ENCODE measurements at places on chromosomes 1 and 21.
A peak's percentile ranks its signal among the peaks of the same experiment; 100 is the strongest.

DNA sequence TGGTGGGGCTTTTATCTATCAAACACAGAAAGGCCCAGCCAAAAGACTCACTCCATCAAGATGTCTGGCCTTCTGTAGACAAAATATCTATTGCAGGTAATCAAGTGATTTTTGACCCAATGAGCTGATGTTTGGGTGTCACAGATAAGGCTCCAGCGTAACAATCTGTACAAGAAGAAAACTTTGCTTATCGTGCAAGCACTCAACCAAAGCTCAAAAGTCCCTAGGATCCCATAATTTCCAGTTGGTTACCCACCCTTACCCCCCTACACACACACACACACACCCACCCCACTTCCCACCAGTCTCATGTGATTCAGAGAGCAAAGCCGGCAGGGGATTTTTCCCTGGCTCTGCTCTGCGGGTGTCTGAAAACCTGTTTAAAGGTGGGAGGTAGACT, 5.8 kb downstream of the ITPKB start:
- no peak for DNase-seq
- no peak overlapping the region for H3K4me3 ChIP-seq
- no peaks in the 10 kb centered on the region for H3K36me3 ChIP-seq
- H3K27me3 ChIP-seq: no peaks in the 10 kb centered on the region
- H3K4me1 ChIP-seq: peaks cover 7% of the 10 kb centered on the region

DNA sequence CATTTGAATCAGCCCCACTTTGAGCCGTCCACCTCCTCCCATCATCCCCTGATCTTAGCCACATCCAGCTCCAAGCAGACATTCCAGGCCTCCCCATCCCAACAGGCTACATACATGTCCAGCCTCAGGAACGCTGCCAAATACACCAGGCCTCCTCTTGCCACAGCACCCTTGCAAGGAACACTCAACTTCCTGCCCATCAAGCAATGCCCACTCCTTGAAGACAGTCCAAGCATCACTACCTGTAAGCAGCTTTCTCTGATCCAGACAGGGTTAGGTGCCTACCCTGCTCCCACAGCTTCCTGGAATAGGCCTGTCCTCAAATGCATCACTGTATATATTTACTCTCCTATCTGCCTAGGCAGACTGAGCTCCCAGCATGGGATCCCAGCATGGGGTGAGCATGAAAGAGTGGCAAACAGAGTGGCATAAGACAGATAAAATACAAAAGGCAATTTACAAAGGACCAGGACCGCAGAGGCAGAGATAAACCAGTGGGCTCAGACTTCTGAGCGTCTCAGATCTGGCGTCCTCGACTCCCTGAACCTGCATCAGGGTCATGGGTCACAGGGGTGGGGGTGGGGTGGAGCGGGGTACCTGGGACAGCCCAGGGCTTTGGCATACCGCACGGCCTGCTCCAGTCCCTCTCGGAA, 816 bp downstream of the HYI start:
- peaks cover 4% of the 10 kb centered on the region for H3K36me3 ChIP-seq
- no peaks in the 10 kb centered on the region for H3K27me3 ChIP-seq
- H3K4me1 ChIP-seq: peaks cover 15% of the 10 kb centered on the region
- no peak overlapping the region for H3K4me3 ChIP-seq

DNA sequence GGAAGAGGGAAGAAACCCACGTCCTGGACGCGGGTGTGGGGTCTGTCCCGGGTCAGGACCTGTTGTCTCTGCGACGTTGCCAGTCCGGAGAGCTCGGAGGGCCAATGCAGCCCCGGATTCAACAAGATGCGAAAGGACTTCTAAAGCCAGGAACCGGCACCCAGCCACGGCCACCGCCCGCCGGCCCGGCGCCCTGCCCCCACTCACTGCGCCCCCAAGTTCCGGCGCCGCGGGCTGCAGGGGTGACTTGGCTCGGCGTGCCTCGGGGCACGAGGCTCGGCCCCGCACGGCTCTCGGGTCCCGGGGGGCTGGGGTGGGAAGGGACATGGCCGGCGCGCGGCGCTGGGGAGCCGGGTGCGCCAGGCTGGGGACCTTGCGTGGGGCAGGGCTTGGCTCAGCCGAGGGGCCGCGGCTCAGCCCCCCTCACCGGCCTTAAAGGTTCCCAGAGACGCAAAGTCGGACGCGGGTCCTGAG, 51.8 kb upstream of the H6PD start:
- peak overlapping the region; percentile 77 for H3K27ac ChIP-seq
- H3K36me3 ChIP-seq: peaks cover 5% of the 10 kb centered on the region

- H3K36me3 ChIP-seq: no peaks in the 10 kb centered on the region
- no peak for DNase-seq
- no peak overlapping the region for H3K27ac ChIP-seq
- no peaks in the 10 kb centered on the region for H3K4me1 ChIP-seq
These were observed 64.7 kb downstream of the KCND3 start for GRCh38 chr1:111924786-111925185.

DNA sequence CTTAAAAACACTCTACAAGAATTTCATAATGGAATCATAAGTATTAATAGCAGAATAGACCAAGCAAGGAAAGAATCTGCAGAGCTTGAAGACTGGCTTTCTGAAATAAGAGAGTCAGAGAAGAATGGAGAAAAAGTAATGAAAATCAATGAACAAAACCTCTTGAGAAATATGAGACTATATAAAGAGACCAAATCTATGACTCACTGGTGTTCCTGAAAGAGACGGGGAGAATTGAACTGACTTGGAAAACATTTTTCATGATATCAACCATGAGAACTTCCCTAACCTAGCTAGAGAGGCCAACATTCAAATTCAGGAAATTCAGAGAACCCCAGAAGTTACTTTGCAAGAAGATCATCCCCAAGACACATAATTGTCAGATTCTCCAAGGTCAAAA, 85.6 kb downstream of the GDAP2 start:
- no peak overlapping the region for H3K27ac ChIP-seq
- no peak for DNase-seq
- no peaks in the 10 kb centered on the region for H3K27me3 ChIP-seq

DNA sequence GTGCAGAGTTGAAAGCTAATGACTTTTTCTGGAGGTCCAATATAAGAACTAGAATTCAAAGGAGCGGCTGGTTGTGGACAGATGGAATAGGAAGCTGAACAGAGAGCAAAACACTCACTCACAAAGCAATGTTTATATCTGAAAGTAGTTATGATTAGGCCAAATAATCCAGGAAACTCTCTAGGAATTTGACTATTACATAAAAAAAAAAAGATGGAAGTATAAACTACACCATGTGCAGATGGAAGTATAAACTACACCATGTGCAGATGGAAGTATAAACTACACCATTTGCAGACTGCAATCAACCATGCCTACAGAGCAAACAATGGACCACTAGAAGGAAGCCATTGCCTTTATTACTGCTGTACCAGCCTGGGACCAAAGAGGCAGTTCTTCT, 771.1 kb downstream of the BRINP3 start:
- H3K4me3 ChIP-seq: no peak overlapping the region
- no peak overlapping the region for H3K27ac ChIP-seq
- no peaks in the 10 kb centered on the region for H3K27me3 ChIP-seq
- no peak for DNase-seq
- no peaks in the 10 kb centered on the region for H3K4me1 ChIP-seq

DNA sequence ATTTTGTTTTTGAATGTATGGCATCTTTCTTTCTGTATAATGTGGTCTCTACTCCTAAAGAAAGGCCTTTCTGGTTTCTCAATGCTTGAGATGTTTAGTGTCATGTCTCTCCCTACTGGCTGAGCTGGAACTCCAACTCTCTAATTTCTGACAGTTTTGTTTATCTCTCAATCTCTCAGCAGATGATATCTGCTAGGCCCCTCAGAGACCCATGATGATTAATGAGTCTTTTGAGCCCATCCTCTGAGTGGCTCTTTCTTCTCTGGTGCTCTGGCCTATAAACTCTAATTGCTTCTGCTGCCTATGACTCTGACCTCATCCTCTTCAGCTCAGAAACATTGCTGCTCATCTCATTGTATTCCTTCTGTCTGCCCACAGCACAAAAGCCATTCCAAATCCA, 46.6 kb downstream of the CRB1 start:
- no peak overlapping the region for H3K27ac ChIP-seq
- no peaks in the 10 kb centered on the region for H3K36me3 ChIP-seq
- no peak for DNase-seq

GRCh38 chr1:7497107-7497637, 273.9 kb upstream of the VAMP3 start:
- no peaks in the 10 kb centered on the region for H3K36me3 ChIP-seq
- DNase-seq: no peak
- H3K4me3 ChIP-seq: no peak overlapping the region
- no peaks in the 10 kb centered on the region for H3K27me3 ChIP-seq

DNA sequence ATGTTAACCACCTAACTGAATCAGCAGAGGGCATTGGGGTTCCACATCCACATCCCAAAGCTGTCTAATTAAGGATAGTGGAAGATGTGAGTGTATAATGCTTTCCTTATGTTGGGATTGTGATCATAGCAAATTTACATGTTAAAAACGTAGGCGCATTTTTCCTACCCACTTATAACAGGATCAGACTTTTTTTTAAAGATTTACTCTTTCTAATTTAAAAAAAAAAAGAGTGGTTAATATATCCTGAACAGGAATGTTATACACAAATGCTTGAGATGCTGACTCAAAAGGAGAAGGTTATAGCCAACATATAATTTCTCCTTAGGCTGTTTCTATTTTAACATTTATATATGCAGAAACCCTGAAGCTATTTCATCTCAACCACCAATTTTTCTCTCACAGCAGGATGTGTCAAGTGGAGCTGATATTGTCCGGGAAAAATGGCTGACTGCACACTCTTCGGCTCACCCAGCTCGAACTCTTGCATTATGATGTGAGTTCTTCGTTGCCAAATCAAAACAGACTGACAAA, 40.3 kb downstream of the RGS5 start:
- peaks cover 58% of the 10 kb centered on the region for H3K4me1 ChIP-seq
- no peaks in the 10 kb centered on the region for H3K27me3 ChIP-seq
- no peak for DNase-seq

- H3K27ac ChIP-seq: no peak overlapping the region
- H3K27me3 ChIP-seq: no peaks in the 10 kb centered on the region
- no peak for DNase-seq
- no peaks in the 10 kb centered on the region for H3K36me3 ChIP-seq
These were observed 39.0 kb upstream of the CASZ1 start for GRCh38 chr1:10835421-10835820.

DNA sequence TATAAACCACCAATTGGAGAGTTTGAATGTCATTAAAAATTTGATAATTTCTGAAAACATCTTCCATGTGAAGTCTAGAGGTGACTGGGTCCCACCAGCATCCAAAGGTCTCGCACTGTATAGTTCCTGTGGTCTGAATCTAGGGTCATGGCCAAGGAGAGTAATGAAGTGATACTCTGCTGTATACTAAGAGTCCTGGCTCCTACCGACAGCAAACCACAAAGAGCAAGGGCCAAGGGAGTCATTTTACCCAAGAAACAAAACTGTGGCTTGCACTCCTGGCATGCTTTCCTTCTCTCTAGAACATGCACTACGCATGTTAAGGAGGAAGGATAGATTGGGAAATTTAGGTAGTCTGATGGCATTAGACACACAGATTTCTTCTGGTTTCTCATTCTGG, 115.6 kb downstream of the BRINP2 start:
- H3K27me3 ChIP-seq: no peaks in the 10 kb centered on the region
- no peak overlapping the region for H3K4me3 ChIP-seq
- H3K4me1 ChIP-seq: no peaks in the 10 kb centered on the region
- no peak overlapping the region for H3K27ac ChIP-seq

DNA sequence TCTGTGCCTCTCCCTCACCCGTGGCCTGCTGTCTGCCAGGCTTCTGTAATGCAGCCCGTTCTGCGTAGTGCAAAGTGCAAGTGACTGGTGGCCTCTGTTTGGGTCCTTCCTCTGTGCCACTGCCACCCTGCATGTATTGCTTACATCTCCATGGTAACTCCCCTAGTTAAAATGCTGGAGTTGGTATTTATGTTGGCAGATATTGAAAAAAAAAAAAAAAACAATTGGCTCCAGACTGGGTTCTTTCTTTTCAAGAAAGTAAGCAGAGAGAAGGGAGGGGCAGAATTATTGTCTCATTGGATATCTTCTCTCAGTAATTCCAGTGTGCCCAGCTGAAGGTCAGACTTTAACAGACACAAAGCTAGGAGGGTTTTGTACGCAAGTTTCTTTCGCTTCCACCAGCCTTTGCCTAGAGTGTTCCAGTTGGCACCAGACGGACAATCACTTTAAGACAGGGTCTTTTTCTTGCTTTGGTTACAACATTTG, 242.3 kb downstream of the PBX1 start:
- peaks cover 4% of the 10 kb centered on the region for H3K36me3 ChIP-seq
- peaks cover 6% of the 10 kb centered on the region for H3K4me1 ChIP-seq
- H3K27ac ChIP-seq: no peak overlapping the region
- no peak overlapping the region for H3K4me3 ChIP-seq
- no peak for DNase-seq
- H3K27me3 ChIP-seq: no peaks in the 10 kb centered on the region

- H3K27me3 ChIP-seq: no peaks in the 10 kb centered on the region
- H3K27ac ChIP-seq: peak overlapping the region; percentile 74
- no peak for DNase-seq
- H3K36me3 ChIP-seq: no peaks in the 10 kb centered on the region
- peak overlapping the region; percentile 90 for H3K4me3 ChIP-seq
These were observed 1.6 kb downstream of the C1orf21 start for GRCh38 chr1:184388319-184388889.

GRCh38 chr1:19785660-19786059, 14.1 kb downstream of the TMCO4 start:
- no peak overlapping the region for H3K4me3 ChIP-seq
- no peak overlapping the region for H3K27ac ChIP-seq
- DNase-seq: no peak

- no peak for DNase-seq
- H3K4me1 ChIP-seq: peaks cover 2% of the 10 kb centered on the region
- H3K4me3 ChIP-seq: no peak overlapping the region
- no peak overlapping the region for H3K27ac ChIP-seq
- H3K27me3 ChIP-seq: no peaks in the 10 kb centered on the region
These were observed 390.4 kb downstream of the OMA1 start for GRCh38 chr1:58156124-58156468.

GRCh38 chr1:101953623-101954022, 43.1 kb downstream of the OLFM3 start:
- H3K27ac ChIP-seq: no peak overlapping the region
- no peak overlapping the region for H3K4me3 ChIP-seq
- no peaks in the 10 kb centered on the region for H3K36me3 ChIP-seq
- no peaks in the 10 kb centered on the region for H3K4me1 ChIP-seq
- no peak for DNase-seq
